T-helper 22 cell (primary cell): ENCODE measurements at places on chromosomes 2 and 18.

DNA sequence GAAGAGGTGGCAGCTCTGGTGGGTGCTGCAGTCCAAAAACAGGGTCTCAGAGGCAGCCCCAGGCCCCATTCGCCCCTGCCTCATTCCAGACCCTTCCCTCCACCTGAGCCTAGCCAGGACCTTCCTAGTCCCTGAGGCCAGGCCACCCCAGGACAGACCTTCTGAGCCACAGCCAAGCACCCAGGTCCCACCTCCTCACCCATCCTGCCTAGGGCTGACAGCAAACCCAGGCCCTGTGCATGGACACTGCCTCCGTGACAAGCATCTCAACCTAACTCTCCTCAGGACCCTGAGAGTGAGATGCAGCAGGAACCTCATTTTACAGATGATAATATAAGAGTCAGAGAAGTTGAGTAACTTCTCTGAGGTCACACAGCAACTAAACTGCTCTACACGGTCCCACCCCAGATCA is 15.5 kb downstream of the ADRA2B start:
- DNase-seq = no peak

- DNase-seq = no peak
Observed at GRCh38 chr2:96618596-96619283, 19.4 kb downstream of the KANSL3 start.

GRCh38 chr18:48034651-48035555 is 104.4 kb upstream of the SMAD2 start:
- DNase-seq = no peak

- DNase-seq = no peak
Observed at GRCh38 chr2:105924271-105924670, 179.6 kb downstream of the NCK2 start.

DNA sequence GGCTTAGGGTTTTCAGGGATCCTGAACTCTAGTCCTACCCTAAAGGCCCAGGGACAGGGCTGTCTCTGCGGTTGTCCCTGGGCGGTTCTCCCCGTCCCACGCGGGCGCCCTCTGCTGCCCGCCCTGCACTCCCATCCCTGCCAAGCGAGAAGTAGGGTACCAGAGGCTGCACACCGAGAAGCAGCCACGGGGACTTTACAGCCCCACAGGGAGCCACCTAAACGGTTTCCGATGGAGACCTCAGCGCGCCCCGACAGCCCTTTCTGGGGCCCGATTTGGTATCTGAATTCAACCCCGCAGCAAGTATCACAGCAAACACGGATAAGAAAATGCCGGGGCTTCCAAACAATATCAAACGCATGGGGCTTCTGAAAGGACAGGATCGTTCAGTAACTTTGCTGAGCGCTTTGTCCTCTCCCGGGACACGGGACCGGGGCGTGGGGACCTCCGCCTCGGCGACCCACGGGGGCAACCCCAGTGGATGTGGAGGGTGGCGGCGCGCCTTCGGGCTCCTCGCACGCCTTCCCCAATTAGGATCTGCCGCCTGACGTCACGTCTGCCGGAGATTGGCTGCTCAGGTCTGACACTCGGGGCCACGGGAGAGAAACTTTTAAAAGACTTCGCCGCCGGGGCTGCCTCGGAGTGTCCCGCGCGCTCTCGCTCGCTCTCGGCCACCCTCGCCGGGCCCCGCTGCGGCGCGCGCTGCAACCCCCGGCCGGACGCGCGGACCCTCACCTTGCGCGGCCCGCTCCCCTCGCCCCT is at the start of gene LTBP1:
Gene LTBP1, plus strand, starts transcription at position 640 of the 762 bp plus-strand sequence. CDS start 372 bp downstream, outside the sequence.
- DNase-seq = peak; percentile 36

- DNase-seq = no peak
Observed at GRCh38 chr2:155748131-155748530, 584.4 kb downstream of the NR4A2 start.

GRCh38 chr2:14828223-14828622 is 195.7 kb downstream of the LRATD1 start:
- no peak for DNase-seq

DNA sequence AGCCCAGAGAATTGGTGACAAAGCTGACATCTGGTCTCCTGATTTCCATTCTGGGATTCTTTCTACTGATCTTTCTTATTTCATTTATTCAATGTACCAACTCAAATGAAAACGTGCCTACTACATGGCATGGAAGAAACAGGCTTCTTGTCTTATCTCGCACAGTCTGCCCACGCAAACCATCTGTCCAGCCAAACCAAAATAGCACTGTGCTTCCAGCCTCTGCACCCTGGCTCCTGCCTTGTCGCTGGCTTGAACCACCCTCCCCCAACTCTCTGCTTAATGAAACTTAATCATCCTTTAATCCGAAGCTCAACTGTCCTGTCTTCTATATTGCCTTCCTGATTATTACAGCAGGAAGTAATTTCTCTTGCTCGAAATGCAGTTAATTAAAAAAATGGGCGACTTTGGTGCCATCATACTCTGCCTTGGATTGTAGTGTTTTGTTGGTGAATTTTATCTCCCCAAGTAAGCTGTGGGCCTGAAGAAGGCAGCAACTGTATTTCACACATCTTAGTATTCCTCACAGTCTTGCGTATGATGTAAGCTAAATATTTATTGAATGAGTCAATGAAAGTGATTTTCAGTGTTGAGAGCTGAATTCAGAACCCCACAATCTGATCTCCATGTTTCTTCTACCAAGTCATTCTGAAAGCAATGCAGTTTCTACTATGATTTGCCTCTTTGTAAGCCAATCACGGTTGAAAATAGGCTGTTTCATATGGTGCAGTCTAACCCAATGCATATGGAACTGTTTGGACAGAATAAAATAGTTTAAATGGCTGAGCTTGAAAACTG is 190.8 kb downstream of the TMEM247 start:
- DNase-seq = no peak

- DNase-seq = no peak
Observed at GRCh38 chr2:172901913-172902312, 166.3 kb downstream of the RAPGEF4 start.

DNA sequence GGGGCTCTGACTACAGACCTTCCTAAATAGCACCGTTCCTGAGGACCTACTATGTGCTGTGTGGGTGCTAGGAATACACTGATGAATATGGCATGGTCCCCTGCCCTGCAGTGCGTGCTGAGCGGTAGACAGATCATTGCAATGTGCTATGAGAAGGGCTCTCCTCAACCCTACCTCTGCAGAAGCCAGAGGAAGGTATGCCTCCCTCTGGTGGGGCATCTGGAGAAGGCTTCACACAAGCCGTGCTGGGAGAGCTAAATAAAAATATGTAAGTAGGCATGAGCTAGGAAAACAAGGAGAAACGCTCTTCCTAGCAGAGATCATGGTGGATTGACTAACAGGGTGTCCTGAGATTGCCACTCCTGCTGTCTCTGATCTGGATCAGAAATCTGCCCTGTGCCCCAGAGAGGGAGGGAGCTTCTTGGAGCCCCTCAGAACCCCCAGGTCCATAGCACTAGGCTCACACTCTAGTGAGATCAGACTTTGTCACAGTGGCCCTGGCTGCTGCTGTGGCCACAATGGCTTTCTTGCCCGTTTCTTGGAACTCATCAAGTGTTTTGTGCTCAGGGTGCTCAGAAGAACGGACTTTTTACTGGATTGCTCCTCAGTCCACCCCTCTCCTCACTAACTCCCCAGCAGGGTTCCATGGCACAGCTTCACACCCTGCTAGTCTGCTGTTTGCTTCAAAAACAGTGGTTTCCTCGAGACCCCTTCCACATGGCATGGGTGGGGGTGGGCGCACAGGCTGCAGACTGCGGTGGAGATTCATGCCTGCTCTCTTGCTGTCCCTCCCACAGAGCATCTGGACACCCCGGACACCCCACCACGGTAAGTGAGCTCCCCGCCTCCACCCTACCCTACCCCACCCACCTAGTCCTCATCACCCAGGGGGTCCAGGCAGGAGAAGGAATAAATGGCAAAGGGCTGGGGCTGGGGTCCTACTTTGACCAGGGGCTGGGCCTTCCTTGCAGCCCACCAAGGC is 14.2 kb downstream of the SIGLEC15 start:
- DNase-seq = no peak

GRCh38 chr2:9650119-9650821 is 19.5 kb upstream of the YWHAQ start:
- DNase-seq = no peak

GRCh38 chr18:12842459-12843380 is 41.3 kb downstream of the PTPN2 start:
- no peak for DNase-seq

DNA sequence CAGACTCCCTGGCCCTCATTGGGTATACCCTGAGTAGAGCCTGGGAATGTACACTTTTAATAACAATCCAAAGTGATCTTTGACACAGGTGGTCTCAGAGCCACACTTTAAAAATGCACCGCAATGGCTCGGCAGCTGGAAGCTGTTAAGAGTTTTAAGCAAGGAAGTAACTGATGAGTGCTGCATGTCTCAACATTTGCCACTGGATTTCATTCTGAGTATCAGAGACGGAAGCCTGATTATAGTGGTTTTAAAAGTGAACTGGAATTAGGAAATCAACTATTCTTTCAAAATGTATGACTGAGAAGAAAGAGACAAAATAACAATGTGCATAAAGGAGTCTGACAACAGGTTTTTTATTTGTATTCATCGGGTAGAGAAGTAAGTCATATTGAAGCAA is 7.5 kb downstream of the MBOAT2 start:
- DNase-seq = no peak

DNA sequence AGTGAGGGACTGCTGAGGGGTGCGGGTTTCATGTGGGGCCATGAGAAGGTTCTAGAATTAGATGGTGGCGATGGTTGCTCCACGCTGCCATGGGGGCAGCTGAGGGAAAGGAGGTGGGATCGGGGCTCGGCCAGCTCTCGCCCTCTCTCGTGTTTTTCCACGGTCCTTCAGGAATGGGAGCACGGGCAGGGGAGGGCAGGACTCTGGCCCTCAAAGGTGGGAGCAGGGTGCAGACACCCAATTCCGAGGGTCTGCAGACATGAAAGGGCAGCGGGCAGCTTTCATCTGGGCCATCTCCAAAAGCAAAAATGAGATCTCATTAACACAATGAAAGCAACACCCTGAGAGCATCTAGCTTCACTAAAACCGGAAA is 53.4 kb upstream of the SALL3 start:
- no peak for DNase-seq

DNA sequence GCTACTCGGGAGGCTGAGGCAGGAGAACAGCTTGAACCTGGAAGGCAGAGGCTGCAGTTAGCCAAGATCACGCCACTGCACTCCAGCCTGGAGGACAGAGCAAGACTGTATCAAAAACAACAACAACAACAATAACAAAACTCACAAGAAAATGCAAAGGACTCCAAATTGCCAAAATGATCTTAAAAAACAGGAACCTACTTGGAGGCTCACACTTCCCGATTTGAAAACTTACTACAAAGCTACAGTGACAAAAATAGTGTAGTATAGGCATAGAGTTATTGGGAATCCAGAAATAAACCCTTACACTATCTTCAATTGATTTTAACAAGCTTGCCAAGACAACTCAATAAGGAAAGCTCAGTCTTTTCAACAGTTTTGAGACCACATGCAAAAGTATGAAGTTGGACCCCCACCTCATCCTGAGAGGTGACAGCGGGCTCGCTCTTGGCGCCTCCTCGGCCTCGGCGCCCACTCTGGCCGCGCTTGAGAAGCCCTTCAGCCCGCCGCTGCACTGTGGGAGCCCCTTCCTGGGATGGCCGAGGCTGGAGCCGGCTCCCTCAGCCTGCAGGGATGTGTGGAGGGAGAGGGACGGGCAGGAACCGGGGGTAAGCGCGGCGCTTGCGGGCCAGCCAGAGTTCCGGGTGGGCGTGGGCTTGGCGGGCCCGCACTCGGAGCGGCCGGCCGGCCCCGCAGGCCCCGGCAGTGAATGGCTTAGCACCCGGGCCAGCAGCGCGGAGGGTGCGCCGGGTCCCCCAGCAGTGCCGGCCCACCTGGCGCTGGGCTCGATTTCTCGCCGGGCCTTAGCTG is 18.3 kb upstream of the ACVR2A start:
- no peak for DNase-seq

DNA sequence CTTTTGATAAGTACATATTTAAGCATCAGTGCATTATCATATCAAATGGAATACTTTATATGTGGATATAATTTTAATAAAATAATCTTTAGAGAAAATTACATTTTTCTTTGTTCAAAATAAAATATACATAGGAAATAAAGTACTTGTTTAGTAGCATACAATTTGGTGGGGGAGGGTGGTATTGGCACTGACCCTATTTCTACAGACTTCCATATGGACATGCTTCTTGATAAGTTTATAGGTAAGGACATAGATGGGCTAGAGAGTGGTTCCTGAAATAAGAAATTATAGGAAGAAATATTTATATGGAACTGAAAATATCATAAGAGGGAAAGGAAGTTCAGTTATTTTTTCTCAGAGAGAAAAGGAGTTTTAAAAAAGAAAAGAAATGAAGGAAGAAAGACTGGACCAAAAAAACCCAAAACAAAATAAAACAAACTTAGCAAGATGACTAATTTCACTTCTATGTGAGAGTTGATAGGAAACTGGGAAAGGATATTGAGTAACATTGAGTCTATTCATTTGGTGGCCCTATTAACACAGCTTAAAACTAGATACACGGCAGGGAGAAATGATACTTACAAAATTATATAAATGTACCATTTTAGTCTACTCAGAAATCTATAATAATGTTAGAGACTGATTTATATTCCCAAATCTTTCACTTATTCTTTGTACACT is 505.9 kb downstream of the ERBB4 start:
- no peak for DNase-seq

DNA sequence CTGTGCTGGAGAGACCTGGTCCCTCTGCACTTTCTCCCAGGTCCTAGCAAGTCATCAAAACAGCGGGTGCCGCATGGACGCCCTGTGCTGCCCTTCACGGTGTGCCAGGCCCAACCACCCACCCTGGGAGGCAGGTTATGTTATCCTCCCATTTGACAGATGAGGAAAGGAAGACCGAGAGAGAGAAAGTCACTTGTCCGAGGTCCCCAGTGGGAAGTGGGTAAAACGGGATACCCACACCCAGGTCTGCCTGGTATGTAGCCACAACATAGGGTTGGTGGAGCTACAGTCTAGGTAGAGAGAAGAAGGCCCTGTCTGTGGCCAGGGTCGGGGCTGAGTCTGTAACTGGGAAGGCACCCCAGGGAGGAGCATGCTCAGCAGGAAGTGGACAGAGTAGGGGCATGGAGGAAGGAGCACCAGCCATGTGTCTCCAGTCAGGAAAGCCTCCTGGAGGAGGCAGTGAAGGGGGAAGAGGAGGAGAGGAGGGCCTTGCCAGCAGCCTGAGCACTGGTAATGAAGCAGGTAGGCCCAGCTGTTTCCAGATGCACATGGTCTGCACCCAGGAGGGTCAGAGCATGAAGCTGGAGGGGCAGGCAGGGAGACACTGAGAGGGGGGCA is 98.4 kb downstream of the ZFP36L2 start:
- DNase-seq = no peak

DNA sequence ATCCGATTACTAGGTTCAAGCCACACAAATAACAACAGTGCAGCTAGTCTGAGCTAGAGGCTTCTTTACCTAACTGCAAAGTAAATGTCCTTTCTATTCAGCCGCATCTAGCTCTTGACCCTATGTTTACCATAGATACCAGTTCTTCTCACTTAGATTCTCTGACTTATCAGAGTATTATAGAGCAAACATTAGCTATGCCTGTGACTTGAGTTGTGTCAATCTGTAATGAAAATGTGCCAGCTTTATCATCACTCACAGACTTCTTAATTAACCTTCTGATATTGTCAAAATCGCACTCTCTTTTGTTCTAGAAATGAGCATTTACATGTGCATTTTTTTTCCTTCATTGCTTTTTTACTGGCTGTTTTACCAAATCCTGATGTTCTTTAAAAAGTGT is 79.9 kb downstream of the BCL11A start:
- DNase-seq = no peak

GRCh38 chr18:75215663-75216062 is 5.1 kb downstream of the TSHZ1 start:
- DNase-seq = no peak
